ENCODE measurements at places on chromosomes 3 and 15. TPM values are rescaled to one million over a fixed set of nuclear protein-coding genes. Genes with fewer than 3 reads are reported as not detected.

The PPP1R14D gene
- polyA plus RNA-seq, result not detected

DNA sequence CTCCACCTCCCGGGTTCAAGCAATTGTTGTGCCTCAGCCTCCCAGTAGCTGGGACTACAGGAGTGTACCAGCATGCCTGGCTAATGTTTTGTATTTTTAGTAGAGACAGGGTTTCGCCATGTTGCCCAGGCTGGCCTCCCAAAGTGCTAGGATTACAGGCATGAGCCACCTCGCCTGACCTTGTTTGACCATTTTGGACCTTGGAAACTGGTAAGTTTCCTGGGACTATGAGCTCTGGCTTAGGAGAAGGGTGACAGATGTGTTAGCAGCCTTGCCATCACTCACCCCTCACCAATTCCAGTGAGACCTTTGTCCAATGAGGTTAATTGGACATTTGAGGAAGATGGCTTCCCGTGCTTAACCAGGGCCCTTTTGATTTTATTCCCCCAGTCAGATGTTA lies 19.9 kb downstream of the DNASE1L3 start:
- no peak for DNase-seq

DNA sequence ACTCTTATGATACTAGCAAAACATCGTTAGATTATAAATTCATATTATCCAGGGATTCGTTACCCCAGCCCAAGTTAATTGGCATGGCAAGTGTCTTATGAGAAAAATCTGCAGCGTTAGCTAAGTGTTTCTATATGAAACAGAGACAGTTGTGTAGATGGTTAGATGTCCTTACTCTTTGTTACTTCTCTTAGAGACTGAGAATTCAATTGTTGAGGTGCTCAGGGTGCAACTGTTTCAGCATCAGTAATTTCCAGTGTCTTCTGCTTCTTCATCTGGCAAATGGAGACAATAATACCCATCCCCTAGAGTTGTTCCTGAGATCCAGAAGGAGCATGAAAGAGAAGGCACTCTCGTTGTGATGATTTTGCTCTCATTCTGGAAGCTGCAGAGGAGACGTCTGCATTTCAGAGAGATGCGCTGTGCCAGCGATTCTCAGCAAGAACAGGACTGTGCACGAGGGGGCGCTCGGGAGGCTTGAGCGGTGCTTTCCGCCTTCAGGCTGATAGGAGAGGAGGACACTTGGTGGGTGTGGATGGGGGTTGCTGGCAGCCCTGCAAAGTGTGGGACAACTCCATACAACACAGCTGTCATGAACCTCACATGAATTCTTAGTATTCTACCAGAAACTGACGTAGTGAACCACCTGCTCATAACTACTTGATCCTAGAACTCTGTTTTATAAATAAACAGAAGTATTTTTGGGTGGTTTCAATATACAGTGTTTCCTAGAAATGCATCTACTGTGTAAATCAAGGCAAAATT lies 39.7 kb upstream of the SPSB4 start:
- DNase-seq, result no peak

DNA sequence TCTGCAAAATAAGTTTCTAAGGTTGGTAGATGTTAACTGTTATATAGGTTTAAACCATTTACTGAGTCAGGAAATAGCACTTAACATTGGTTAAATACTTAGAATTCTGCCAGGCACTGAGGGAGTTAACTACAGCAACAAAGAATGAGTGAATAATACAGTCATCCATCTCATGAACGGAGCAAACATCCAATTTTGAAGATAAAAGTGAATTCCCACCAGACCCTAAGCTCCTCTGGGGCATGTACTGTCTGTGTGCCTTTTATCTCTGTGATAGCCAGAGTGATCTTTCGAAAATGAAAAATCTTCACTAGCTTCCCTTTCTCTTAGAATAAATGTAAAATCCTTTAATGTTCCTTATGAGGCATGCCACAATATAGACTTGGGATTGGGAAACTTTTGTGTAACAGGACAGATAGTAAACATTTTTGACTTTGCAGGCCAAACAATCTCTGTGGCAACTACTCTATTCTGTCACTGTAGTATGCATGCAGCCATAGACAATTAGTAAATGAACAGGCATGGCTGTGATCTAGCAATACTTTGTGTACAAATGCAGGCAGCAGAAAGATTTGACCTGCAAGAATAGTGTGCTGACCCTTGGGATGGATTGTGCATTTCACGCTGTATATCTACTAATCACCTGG lies 294.5 kb upstream of the LMCD1 start:
- DNase-seq, result no peak

GRCh38 chr3:164096352-164096751 lies 981.9 kb downstream of the SI start:
- no peak for DNase-seq

DNA sequence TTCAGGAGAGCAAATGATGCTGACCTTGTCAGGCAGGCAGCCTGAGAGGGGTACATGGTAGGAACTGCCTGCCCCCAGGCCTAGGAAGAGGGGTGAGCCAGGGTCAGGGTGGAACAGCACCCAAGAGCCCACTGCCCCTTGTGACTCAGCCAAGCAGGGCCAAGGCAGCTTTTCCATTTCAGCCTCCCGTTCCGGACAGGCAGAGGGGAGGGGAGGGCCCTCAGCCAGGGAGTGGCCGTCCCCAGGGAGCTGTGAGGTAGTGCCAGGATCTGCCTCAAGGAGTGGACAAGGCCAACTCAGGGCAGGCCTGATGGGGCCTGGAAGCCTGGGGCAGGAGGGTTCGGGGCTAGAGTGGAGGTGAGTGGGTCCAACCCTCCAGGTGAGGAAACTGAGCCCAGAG lies 5.1 kb upstream of the ANKRD63 start:
- DNase-seq, result no peak

- no peak for DNase-seq
Measured at GRCh38 chr3:196016059-196016458, 65.8 kb downstream of the TFRC start.

GRCh38 chr15:58260725-58261267 lies 122.6 kb downstream of the AQP9 start:
- DNase-seq, result no peak

DNA sequence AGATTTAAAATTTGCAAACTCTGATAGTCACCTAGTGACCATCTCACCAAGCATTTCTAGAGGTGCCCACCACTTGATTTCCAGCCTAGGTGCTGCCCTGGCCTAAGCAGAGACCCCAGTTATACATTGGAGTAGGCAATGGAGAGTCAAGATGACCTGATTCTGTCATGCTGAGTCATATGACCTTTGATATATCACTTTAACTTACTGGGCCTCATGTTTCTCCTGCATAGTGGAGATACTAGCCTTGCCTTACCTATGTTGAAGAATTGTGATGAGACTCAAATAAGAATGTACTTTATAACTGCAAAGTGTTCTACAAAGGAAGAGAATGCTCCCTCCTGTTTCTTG lies 75.5 kb upstream of the XCR1 start:
- DNase-seq, result no peak

- DNase-seq, result no peak
Measured at GRCh38 chr15:86538141-86538540, 458.5 kb downstream of the AGBL1 start.

All from BJ (cell line).